ENCODE measurements at places on chromosomes 11 and 22.
A peak's percentile ranks its signal among the peaks of the same experiment; 100 is the strongest.

DNA sequence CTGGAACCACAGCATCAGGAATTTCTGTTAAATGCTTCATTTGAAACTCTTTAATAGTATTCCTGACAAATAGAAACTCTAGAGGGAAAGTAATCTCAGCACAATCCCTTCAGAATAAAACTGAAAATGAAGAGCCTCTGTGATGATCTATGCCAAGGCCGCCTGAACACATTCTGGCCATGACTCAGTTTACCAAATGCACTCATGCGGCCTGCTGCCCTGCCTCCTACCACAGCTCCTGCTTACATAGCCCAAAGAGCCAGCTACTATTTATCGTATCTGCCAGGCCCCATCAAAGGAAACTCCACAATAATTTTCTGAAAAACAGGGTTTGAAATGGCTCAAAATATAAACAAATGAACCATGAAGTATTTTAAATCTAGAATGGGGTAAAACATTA, 27.0 kb downstream of the ARL14EP start:
- DNase-seq, result no peak

DNA sequence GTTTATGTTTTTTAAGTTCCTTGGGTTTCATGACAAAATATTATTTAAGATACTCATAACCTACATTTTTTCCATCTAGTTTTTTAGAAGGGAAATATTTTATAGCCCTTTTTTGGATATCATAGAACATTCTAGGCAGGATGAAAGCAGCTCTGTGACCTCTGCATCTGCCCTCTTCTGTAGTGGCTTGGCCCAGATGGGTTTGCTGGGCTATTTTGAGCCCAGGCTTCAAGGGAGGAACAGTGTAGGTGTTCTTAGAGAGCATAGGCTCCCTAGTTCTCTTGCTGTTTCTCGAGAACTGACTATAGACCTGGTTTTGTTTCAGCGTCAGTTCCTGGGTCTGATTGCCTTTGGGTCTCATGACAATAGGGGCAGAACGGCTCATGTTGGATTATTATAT, 32.2 kb downstream of the DIXDC1 start:
- no peak for DNase-seq

DNA sequence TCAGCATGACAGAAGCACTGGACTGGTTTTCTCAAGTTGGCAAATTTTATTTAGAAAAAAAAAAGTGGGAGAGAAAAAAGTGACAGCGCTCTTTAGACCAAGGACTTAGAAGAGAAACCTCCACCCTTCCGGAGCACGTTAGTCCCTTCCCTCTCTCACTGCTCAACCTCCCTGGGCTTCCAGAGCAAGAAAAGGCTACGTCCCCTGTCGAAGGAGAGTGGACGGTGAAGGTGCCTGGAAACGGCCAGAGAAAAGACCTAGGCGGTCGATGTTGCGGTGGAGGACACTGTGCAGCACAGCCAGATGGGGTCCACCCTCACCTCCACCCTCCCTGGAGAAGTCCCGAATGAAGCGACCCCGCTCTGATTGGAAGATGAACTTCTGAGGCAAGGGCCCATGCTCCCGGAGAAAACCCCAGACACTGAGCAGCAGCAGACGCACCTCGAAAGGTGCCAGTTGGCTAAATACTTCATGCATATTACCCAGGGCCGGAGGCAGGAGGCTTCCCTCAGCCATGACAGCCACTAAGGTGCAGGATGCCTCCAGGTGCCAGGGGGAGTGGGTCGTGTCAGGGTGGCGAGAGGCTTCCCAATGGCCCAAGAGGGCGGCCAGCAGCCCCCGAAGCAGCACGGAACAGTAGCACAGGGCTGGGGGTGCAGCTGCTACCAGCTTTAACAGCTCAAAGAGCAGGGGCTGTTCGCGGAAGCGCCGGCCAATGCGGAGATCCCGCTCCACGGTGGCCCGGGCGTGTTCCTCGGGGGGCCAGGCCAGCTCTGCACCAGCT, 604 bp upstream of the GANAB start:
- no peak for DNase-seq

GRCh38 chr11:111098091-111098490, 147.4 kb upstream of the POU2AF2 start:
- DNase-seq, result no peak

DNA sequence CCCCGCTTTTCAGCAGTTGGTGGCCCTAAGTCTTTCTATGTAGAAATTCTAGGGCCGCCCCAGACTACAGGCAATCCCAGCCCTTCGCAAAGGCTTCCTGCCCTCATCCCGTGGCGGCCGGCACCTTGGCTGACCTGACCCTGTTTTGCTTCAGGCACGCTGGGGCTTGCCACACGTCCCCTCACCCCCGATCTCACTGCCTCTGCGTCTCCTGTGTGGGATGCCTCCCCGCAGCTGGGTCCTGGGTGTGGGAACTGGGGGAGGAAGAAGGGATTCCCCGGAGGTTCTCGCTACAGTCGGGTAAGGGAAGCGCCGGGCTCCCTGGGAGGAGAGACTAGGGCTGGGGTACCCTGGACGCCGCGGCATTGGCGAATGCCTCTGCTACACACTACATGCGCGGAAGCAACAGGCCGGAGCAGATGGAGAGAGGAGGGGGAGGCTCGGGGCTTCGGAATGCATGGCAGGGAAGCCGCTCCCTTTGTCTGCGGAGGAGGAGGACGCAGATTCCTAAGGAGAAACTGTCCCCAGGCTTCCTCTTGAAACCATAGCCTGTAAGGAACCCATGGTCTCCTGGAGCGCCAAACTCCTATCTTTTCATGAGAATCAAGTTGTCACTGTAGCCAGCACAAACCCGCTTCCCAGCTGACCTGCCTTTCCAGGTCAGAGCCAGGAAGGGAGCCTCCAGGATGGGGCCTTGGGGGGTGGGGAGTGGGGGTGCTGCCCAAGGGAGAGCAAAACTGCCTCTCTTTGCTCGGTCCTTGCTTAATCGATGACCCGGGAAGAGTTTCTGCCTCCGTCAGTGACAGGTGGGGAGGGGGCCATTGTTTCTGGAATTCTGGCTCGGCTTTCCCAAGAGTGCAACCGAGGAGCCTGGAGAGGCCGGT, 1.4 kb downstream of the DTX4 start:
- peak; percentile 64 for DNase-seq

DNA sequence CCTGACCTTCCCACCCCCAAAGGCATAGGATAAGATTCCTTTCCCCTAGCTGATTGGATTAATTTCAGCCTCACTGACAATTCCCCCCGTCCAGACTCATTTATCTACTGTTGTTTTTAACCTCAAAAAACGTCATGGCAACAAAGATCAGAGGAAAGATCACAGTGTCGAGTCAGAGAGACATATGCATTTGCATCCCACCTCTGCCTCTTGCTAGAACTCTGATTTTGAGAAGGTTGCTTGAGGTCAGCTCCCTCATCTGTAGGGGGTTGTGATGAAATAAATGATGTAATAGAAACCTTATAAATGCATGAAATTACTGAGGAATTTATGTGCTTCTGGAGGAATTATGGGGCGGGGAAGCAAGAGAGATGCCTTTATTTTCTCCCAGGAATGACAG, 53.3 kb upstream of the SYN3 start:
- DNase-seq, result no peak

DNA sequence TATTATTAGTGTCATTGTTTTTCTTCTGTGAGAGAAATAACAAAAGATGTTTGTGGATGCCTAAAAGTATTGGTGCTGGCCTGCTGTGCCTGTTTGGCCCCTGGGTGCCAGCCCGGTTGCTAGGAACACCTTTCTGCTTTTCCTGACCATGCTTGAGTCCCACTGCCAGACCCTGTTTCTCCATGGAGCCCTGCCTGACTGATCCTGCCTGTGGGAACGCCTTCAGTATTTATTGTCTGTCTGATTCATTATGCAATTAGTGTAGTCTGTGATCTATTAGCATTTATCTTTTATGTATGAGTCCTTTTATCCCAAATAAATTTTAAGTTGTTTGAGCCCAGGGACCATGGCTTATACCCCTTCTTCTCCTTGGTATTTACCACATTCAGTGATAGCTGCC, 98.6 kb upstream of the MPPED2 start:
- DNase-seq, result no peak

GRCh38 chr11:63855975-63856374, 17.1 kb downstream of the MARK2 start:
- DNase-seq, result no peak
